Kasumi-1 (cell line): ENCODE measurements at places on chromosomes 11 and 22.
A peak's percentile ranks its signal among the peaks of the same experiment; 100 is the strongest.

GRCh38 chr11:118608360-118609227 lies 1.2 kb downstream of the PHLDB1 start:
- DNase-seq, result no peak

DNA sequence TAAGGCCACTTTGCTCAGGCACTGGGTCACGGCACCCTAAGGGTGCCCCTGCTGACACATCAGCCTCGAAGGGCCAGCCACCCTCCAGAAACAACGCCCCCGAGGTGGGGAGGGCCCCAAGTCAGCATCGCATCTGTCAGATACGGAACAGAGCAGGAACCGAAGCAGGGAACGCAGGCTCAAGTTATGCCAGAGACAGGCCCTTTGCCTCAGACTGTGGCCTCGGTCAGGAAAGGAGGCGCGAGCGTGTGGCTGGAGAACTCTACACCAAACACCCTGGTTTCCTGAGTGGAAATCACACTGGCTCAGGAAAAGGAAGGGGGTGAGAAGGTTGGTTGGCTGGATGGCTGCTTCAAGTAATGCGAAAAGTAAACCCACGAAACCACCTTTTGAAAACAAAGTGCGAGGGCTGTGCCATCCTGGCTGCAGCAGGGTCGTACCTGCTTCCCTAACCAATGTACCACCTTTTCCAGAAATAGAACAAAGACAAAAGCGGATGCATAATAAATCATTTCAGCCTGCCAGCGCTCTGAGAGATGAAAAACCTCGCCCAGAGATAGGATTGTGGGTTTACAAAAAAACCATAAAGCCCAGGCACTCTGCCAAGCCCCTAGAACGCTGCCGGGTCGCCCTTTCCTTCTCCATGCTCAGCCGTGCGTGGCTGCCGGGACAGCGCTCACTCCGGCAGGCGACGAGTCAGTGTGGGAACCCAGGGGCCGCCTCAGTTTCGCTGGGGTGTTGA lies 38.6 kb downstream of the TRMU start:
- DNase-seq, result peak; percentile 70

GRCh38 chr11:41996533-41996932 lies 537.1 kb upstream of the LRRC4C start:
- no peak for DNase-seq

GRCh38 chr11:116931206-116931953 lies 94.0 kb upstream of the APOA1 start:
- DNase-seq, result peak; percentile 22

DNA sequence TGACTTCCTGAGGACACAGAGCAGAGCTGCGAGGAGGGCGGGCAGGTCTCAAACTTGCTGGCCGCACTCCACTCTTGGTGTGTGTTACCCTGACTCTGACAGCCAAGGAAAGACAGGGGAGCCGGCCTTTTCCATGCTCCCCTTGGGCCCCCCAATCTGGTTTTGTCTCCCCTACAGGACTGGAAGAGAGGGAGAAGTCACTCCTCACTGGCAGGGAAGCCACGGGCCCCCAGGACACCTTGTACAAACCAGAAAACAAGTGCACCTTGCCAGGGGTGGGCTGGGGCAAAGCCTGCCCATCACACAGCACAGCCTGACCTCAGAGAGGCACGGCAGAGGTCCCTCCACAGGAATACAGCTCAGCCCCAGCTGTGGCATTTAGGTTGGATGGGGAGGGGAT lies 20.2 kb downstream of the CBX7 start:
- no peak for DNase-seq

GRCh38 chr22:26610072-26610958 lies 7.5 kb downstream of the CRYBB1 start:
- DNase-seq, result no peak

DNA sequence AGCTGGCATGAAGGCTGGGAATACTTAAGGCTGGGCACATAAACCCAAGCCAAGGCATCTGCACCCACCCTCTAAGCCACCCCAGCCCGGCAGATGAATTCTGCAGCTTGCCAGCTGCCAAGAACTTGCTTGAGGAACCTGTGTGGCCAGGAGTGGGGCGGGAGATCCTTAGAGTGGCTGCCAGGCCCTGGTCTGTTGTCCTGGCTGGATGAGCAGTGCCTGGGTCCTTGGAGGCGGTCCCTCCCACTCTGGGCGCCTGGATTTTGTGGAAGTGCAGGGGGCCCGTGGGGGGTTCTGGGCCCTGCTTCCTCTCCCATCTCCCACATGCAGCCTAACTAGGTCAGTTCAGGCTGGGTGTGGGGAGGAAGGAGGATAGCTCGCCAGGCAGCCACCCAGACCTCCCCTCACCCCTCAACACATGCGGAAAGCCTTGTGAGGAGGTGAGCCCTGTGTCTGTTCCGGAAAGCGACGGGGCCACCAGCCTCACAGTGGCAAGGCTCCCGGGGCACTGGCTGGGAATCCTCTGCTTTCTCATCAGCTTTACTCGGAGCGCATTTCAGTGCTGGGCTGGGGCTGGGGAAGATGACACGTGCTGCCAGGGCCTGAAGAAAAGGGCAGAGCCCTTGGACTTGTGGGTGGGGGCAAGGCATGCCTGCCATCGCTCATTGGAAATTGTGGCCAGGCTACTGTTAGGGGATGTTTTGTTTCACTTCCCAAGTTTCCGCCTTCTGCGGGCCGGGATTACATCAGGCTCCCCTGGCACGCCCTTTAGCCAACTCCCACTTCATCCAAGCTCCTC lies 8.4 kb downstream of the DAGLA start:
- peak; percentile 80 for DNase-seq

GRCh38 chr11:45102361-45102809 lies 44.1 kb upstream of the PRDM11 start:
- DNase-seq, result no peak

DNA sequence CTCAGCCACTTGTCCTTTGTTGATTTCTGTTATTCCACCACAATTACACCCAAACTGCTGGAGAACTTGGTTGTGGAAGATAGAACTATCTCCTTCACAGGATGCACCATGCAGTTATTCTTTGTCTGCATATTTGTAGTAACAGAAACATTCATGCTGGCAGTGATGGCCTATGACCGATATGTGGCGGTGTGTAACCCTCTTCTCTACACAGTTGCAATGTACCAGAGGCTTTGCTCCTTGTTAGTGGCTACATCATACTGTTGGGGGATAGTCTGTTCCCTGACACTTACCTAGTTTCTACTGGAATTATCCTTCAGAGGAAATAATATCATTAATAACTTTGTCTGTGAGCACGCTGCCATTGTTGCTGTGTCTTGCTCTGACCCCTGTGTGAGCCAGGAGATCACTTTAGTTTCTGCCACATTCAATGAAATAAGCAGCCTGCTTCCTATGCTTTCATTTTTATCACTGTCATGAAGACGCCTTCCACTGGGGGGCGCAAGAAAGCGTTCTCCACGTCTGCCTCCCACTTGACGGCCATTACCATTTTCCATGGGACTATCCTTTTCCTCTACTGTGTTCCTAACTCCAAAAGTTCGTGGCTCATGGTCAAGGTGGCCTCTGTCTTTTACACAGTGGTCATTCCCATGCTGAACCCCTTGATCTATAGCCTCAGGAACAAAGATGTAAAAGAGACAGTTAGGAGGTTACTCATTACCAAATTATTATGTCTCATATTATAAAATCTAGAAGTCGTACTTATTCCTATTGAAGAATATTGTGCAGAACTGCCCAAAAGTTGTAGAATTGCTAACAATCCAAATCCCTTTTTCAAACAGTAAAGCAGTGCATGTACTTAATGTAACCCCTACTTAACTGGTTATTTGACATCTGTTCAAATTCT lies 53.2 kb downstream of the OR4C6 start:
- no peak for DNase-seq

GRCh38 chr11:110759972-110760381 lies 47.7 kb upstream of the ARHGAP20 start:
- DNase-seq, result no peak

DNA sequence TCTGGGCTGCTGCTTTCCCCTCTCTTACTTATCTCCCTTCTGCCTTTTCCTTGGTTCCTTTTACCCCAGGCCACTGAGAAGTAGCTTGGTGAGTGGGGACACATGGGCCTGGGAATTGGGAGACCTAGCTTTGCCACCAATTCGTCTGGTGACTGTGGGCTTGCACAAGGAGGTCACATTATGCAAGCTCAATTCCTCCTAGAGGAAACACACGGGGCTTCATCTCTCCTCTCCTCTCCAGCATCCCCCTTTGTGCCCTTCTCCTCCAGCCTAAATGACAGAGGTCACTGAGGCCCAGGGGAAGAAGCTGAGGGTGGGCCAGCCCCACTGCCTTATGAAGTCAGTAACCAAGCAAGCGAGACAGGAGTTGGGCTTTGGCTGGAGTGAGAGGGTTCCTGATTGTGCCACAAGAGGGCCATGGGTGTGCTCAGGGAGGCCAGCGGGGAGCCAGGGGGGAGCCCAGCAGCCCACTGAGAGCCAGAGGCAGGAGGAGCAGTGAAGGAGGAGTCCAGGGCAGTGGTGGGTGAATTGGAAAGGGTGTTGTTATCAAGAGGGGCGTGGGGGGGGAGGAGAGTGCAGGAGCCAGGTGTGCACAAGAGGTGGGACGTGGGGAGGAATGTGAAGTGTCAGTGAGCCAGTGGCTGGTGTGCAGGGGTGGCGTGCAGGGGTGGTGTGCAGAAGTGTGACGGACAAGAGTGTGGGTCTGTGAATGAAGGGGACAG lies 2.0 kb downstream of the CLCF1 start:
- DNase-seq, result peak; percentile 61

- no peak for DNase-seq
Observed at GRCh38 chr11:75673977-75674582, 5.2 kb upstream of the MAP6 start.

- DNase-seq, result no peak
Observed at GRCh38 chr11:71065841-71066240, 186.5 kb downstream of the SHANK2 start.
